ENCODE measurements at places on chromosomes 6 and 20. TPM values are rescaled to one million over a fixed set of nuclear protein-coding genes. Genes with fewer than 3 reads are reported as not detected.
A peak's percentile ranks its signal among the peaks of the same experiment; 100 is the strongest.

The LPA gene
- not detected for total RNA-seq

DNA sequence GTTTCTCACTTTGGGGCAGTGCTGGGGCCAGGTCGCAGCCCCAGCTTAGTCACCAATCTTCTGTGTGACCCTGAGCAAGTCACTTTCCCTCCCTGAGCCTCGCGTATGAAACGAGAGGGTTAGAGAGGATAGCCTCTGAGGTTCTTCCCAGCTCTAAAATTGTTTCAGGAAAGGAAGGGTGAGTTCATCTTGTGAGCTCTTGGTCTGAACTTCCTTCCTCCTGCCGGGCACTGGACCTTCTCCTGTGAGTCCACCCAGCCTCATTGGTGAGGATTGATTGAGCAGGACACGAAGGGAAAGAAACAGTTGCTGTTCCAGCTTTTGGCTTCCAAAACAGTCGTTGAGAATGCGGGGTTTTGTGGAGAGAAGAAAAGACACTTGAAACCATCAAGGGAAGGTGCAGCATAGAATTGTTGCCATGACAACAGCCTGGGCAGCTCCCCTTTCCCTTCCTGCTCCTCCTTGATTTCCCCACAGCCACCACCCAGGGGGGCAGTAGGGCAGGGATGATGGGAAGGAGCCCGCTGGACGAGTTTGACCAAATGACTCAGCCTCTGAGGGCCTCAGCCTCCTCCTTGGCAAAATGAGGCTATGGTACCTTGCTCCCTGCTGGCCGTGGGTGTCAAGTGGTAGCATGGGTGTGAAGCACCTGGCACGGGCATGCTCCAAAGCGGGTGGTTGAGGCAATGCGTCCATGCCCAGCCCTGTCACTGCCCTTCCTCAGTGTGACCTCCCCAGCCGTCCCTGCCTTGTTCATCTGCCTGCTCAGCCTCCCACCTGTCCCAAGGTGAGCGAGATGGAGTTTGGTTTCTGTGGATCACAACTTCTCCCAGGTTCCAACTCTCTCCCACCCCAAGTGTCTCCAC lies 107.8 kb downstream of the CDC5L start:
- H3K4me3 ChIP-seq = no peak overlapping the region
- H3K4me1 ChIP-seq = no peaks in the 10 kb centered on the region
- H3K36me3 ChIP-seq = no peaks in the 10 kb centered on the region

- H3K4me3 ChIP-seq = no peak overlapping the region
- H3K27me3 ChIP-seq = no peaks in the 10 kb centered on the region
- no peaks in the 10 kb centered on the region for H3K36me3 ChIP-seq
Measured at GRCh38 chr6:140966676-140967075, 1166.0 kb upstream of the GJE1 start.

DNA sequence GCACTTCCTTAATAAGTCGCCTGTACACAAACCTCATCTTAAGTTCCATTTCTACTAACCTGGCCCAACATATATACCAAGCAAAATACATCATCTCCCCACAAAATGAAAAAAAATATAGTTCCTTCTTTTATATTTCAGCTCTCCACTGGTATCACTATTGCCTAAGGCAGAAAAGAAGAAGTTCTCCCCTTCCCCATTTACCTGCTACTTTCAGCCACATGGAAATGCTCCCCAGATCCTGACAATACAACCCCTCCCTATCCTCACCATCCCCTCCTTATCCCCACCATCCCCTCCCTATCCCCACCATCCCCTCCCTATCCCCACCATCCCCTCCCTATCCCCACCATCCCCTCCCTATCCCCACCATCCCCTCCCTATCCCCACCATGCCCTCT lies 175.7 kb downstream of the LINC00237 start:
- no peaks in the 10 kb centered on the region for H3K36me3 ChIP-seq
- no peaks in the 10 kb centered on the region for H3K4me1 ChIP-seq
- DNase-seq = no peak
- no peak overlapping the region for H3K4me3 ChIP-seq
- no peaks in the 10 kb centered on the region for H3K27me3 ChIP-seq
- H3K27ac ChIP-seq = no peak overlapping the region

- no peaks in the 10 kb centered on the region for H3K27me3 ChIP-seq
- H3K4me1 ChIP-seq = no peaks in the 10 kb centered on the region
- no peaks in the 10 kb centered on the region for H3K36me3 ChIP-seq
- no peak overlapping the region for H3K27ac ChIP-seq
Measured at GRCh38 chr20:16145919-16146318, 427.3 kb downstream of the KIF16B start.

GRCh38 chr20:9520086-9520485 lies 5.7 kb downstream of the LAMP5 start:
- DNase-seq = no peak
- no peak overlapping the region for H3K4me3 ChIP-seq
- H3K27me3 ChIP-seq = peaks cover 40% of the 10 kb centered on the region
- peaks cover 8% of the 10 kb centered on the region for H3K4me1 ChIP-seq
- no peaks in the 10 kb centered on the region for H3K36me3 ChIP-seq
- no peak overlapping the region for H3K27ac ChIP-seq

The SPACA1 gene
- not detected for total RNA-seq

DNA sequence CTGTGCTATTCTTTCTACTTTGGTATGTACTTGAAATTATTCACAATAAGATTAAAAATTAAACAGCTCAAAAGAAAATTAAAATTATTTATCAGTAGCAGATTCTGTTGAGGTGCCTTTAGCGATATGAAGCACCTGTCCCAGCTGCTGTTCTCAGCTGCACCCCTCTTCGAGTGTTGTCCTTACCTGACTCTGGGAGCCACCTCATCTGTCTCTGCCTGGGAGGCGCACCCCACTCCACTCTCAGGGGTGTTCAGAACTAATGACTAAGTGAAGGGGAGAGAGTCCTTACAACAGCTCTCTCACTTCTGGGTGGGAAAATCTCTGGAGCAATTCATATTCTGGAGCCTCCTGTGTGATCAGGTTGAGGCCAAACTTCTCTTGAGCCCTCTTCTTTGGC lies 745.7 kb downstream of the RFPL4B start:
- H3K27ac ChIP-seq = no peak overlapping the region
- no peaks in the 10 kb centered on the region for H3K36me3 ChIP-seq
- no peak overlapping the region for H3K4me3 ChIP-seq

The GSTA3 gene
- total RNA-seq = 32.7 TPM

DNA sequence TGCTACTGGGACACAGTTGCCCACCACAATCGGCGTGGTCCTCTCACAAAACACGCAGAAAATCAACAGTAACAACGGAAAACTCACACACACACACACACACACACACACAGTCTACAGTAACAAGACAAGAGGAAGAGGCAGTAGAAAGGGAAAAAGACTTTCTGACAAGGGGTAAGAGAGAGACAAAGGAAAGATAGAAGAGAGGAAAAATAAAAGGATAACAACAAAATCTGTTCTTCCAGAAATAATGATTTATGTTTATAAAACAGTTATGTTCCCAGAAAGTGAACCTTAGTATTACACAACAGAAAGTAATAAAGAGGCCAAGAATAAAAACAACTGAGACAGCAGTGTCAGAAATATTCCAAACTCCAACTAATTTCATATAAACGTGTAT lies 2.9 kb downstream of the RANBP9 start:
- H3K27ac ChIP-seq = peak overlapping the region; percentile 92
- no peaks in the 10 kb centered on the region for H3K36me3 ChIP-seq
- no peaks in the 10 kb centered on the region for H3K27me3 ChIP-seq
- peak overlapping the region; percentile 11 for H3K4me3 ChIP-seq
- no peak for DNase-seq

DNA sequence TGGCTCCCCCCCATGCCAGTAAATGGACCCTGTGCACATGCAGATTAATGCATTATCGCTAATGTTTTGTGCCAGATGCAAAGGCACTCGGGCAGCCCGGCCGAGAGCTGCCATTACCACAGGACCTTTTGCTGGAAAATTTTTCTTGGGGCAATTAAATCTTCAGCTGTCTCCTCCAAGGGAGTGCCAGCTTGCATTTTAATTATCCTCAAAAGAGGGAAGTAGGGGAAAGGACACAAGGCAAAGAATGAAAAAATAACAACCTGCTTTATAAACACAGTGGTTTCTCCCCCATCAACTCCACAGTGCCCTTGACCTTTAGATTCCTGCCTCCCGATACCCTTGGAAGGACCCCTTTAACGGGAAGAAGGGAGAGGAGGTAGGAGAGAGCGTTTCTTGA lies 48.2 kb downstream of the PDYN start:
- no peaks in the 10 kb centered on the region for H3K27me3 ChIP-seq
- H3K36me3 ChIP-seq = no peaks in the 10 kb centered on the region
- H3K4me3 ChIP-seq = no peak overlapping the region
- no peak for DNase-seq
- H3K4me1 ChIP-seq = peaks cover 27% of the 10 kb centered on the region
- peak overlapping the region; percentile 69 for H3K27ac ChIP-seq

- H3K27me3 ChIP-seq = no peaks in the 10 kb centered on the region
- no peaks in the 10 kb centered on the region for H3K4me1 ChIP-seq
- DNase-seq = no peak
- no peak overlapping the region for H3K4me3 ChIP-seq
Measured at GRCh38 chr6:161498359-161498758, 224.5 kb upstream of the AGPAT4 start.

GRCh38 chr6:112298816-112299281 lies 44.5 kb upstream of the LAMA4 start:
- no peaks in the 10 kb centered on the region for H3K36me3 ChIP-seq
- DNase-seq = no peak
- no peaks in the 10 kb centered on the region for H3K27me3 ChIP-seq
- H3K4me3 ChIP-seq = no peak overlapping the region

The CST1 gene
- total RNA-seq = not detected

GRCh38 chr6:162118706-162119105 lies 608.9 kb downstream of the PRKN start:
- H3K27me3 ChIP-seq = no peaks in the 10 kb centered on the region
- H3K27ac ChIP-seq = no peak overlapping the region
- no peaks in the 10 kb centered on the region for H3K4me1 ChIP-seq
- H3K4me3 ChIP-seq = no peak overlapping the region
- H3K36me3 ChIP-seq = no peaks in the 10 kb centered on the region
- no peak for DNase-seq

The GPSM3 gene
- 17.6 TPM for total RNA-seq

The RPP21 gene
- total RNA-seq = 105 TPM

GRCh38 chr6:34836451-34836850 lies 44.6 kb downstream of the BLTP3A start:
- peaks cover 12% of the 10 kb centered on the region for H3K4me1 ChIP-seq
- no peak for DNase-seq
- no peaks in the 10 kb centered on the region for H3K27me3 ChIP-seq
- peaks cover 20% of the 10 kb centered on the region for H3K36me3 ChIP-seq
- no peak overlapping the region for H3K27ac ChIP-seq

- no peaks in the 10 kb centered on the region for H3K36me3 ChIP-seq
- DNase-seq = no peak
- H3K4me3 ChIP-seq = no peak overlapping the region
- no peaks in the 10 kb centered on the region for H3K4me1 ChIP-seq
- peak overlapping the region; percentile 18 for H3K27ac ChIP-seq
- no peaks in the 10 kb centered on the region for H3K27me3 ChIP-seq
Measured at GRCh38 chr6:39835821-39836295, 43.7 kb downstream of the DAAM2 start.

DNA sequence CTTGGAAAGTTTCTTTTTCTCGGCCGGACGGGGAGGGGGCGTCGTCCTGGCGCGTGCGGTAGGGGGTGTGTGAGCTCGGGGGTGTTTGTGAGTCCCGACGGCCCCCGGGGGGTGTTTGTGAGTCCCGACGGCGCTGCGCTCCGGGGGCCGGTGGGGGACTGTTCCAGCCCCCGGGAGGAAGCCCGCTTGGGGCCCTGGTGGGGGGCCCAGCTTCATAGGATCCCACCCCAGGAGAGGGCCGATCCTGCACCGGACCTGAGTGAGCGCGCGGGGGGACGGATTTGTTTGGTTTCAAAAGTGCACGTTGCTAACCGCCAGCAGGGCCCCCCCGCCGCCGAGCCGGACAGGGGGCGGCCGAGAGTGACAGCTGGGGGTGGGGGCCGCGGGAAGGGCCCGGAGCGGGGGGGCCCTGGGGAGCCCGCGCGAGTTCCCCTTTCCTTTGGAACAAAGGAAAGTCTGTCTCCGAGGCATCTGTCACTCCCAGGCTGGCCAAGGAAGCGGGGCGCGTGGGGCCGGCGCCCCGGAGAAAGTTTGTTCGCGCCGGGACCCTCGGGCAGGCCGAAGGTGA lies 485 bp downstream of the TGIF2 start:
- H3K27me3 ChIP-seq = no peaks in the 10 kb centered on the region
- peak overlapping the region; percentile 73 for H3K4me3 ChIP-seq
- DNase-seq = no peak
- H3K27ac ChIP-seq = peak overlapping the region; percentile 17

The PSMB8 gene
- total RNA-seq = 80.1 TPM

GRCh38 chr20:47348539-47349142 lies 7.9 kb downstream of the ZMYND8 start:
- no peak for DNase-seq
- no peaks in the 10 kb centered on the region for H3K36me3 ChIP-seq
- no peaks in the 10 kb centered on the region for H3K27me3 ChIP-seq
- peak overlapping the region; percentile 23 for H3K4me3 ChIP-seq

DNA sequence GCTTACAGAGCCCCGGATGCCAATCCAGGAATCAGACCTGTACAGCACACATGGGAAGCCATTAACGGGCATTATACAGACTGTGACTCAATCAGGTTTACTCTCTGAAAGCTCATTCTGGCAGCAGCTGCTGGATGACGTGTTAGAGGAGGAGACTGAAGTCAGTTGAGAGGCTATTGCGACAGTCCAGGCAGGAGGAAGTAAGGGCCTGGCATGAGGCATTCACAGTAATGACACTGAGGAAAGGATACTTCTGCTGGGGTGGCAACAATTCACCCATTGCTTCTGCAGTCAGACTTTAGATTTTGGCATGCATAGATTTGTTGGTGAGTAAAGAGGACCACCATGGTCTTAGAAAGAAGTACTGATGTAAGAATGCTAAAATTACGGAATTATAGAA lies 151.0 kb upstream of the HEY2 start:
- no peak overlapping the region for H3K4me3 ChIP-seq
- no peaks in the 10 kb centered on the region for H3K27me3 ChIP-seq
- peak; percentile 50 for DNase-seq
- H3K4me1 ChIP-seq = no peaks in the 10 kb centered on the region

DNA sequence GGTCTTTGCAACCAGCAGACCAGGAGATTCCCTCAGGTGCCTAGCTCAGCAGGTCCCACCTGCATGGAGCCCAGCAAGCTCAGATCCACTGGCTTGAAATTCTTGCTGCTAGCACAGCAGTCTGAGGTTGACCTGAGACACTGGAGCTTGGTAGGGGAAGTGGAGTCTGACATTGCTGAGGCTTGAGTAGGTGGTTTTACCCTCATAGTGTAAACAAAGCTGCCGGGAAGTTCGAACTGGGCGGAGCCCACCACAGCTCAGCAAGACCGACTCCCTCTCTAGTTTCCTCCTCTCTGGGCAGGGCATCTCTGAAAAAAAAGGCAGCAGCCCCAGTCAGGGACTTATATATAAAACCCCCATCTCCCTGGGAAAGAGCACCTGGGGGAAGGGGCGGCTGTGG lies 34.3 kb downstream of the PRSS35 start:
- no peak for DNase-seq
- no peaks in the 10 kb centered on the region for H3K36me3 ChIP-seq
- no peak overlapping the region for H3K27ac ChIP-seq
- H3K4me1 ChIP-seq = no peaks in the 10 kb centered on the region
- H3K27me3 ChIP-seq = no peaks in the 10 kb centered on the region

- peaks cover 28% of the 10 kb centered on the region for H3K4me1 ChIP-seq
- no peaks in the 10 kb centered on the region for H3K36me3 ChIP-seq
- H3K27ac ChIP-seq = peak overlapping the region; percentile 81
- no peaks in the 10 kb centered on the region for H3K27me3 ChIP-seq
- DNase-seq = no peak
Measured at GRCh38 chr6:111552958-111553357, 52.7 kb downstream of the TRAF3IP2 start.

- no peaks in the 10 kb centered on the region for H3K36me3 ChIP-seq
- H3K27ac ChIP-seq = no peak overlapping the region
- no peak overlapping the region for H3K4me3 ChIP-seq
- H3K4me1 ChIP-seq = no peaks in the 10 kb centered on the region
- DNase-seq = no peak
- no peaks in the 10 kb centered on the region for H3K27me3 ChIP-seq
Measured at GRCh38 chr6:88666901-88667300, 296.5 kb downstream of the RNGTT start.

All from adrenal gland (tissue), 19 donors.